Regular cardiac myocyte (primary cell): ENCODE measurements at places on chromosomes 3 and 15. TPM values are rescaled to one million over a fixed set of nuclear protein-coding genes. Genes with fewer than 3 reads are reported as not detected.

The CLPX gene
- 29.9 and 47.5 TPM in 2 replicates for total RNA-seq

The LRRC2 gene
- 3.6 and 5.4 TPM in 2 replicates for total RNA-seq

The CELF6 gene
- 0.28 TPM in 1 of 2 replicates, not detected in the other for total RNA-seq

The TUSC7 gene
- not detected in 2 replicates for total RNA-seq

The CKMT1B gene
- total RNA-seq, result 0.85 TPM in 1 of 2 replicates, not detected in the other

The SLC2A2 gene
- not detected in 2 replicates for total RNA-seq

The PDIA3 gene
- 187 and 208 TPM in 2 replicates for total RNA-seq

The TGM4 gene
- total RNA-seq, result not detected in 2 replicates

The AGTR1 gene
- 2.3 and 4.4 TPM in 2 replicates for total RNA-seq

The SOX2 gene
- not detected in 2 replicates for total RNA-seq

The NISCH gene
- 38.2 and 67.9 TPM in 2 replicates for total RNA-seq

The CCK gene
- 0.38 and 5.1 TPM in 2 replicates for total RNA-seq

The TGM5 gene
- not detected in 2 replicates for total RNA-seq

The KCNH8 gene
- total RNA-seq, result not detected in 2 replicates

The ERC2 gene
- total RNA-seq, result under 0.01 TPM in 1 of 2 replicates, not detected in the other

The PLAAT1 gene
- 0.56 TPM in 1 of 2 replicates, not detected in the other for total RNA-seq

The FGF12 gene
- total RNA-seq, result not detected in 2 replicates

The GAP43 gene
- 0.56 and 1.2 TPM in 2 replicates for total RNA-seq

The RETNLB gene
- not detected in 2 replicates for total RNA-seq

The COL6A5 gene
- total RNA-seq, result not detected in 2 replicates

The GOLGA6L7 gene
- not detected in 2 replicates for total RNA-seq

The NT5DC2 gene
- total RNA-seq, result 25.1 and 93.9 TPM in 2 replicates

The TMEM207 gene
- not detected in 2 replicates for total RNA-seq

The ZPLD1 gene
- total RNA-seq, result 0.19 and 0.56 TPM in 2 replicates

The OR5K4 gene
- not detected in 2 replicates for total RNA-seq

The DPPA4 gene
- total RNA-seq, result under 0.01 TPM in 1 of 2 replicates, not detected in the other

The MCCC1 gene
- 16.3 and 27.4 TPM in 2 replicates for total RNA-seq

The CHRM5 gene
- total RNA-seq, result not detected in 2 replicates

The ACOX2 gene
- total RNA-seq, result 10.2 and 13.5 TPM in 2 replicates

The RAD54L2 gene
- total RNA-seq, result 9.0 and 14.8 TPM in 2 replicates

The DHX36 gene
- total RNA-seq, result 34.7 and 35.5 TPM in 2 replicates

The CCR8 gene
- total RNA-seq, result not detected in 2 replicates

The DZIP1L gene
- total RNA-seq, result 22.0 and 28.5 TPM in 2 replicates

The CYP8B1 gene
- total RNA-seq, result not detected in 2 replicates

The TRH gene
- under 0.01 and 0.38 TPM in 2 replicates for total RNA-seq

The ZNF662 gene
- total RNA-seq, result 0.77 and 0.85 TPM in 2 replicates

The RTP1 gene
- under 0.01 TPM in 1 of 2 replicates, not detected in the other for total RNA-seq

The GOLGA6B gene
- under 0.01 TPM in 1 of 2 replicates, not detected in the other for total RNA-seq

The UROC1 gene
- not detected in 2 replicates for total RNA-seq

The SMCO1 gene
- 0.19 and 0.28 TPM in 2 replicates for total RNA-seq

The ANKUB1 gene
- total RNA-seq, result not detected in 2 replicates

The DPH3 gene
- 19.4 and 29.1 TPM in 2 replicates for total RNA-seq

The ARHGAP11A gene
- 7.3 and 40.3 TPM in 2 replicates for total RNA-seq

The BTBD1 gene
- 97.5 and 102 TPM in 2 replicates for total RNA-seq

The LSMEM2 gene
- under 0.01 TPM in 1 of 2 replicates, not detected in the other for total RNA-seq

The P2RY14 gene
- under 0.01 and 0.28 TPM in 2 replicates for total RNA-seq

The LRRFIP2 gene
- total RNA-seq, result 56.1 and 71.7 TPM in 2 replicates

The EFCC1 gene
- total RNA-seq, result under 0.01 TPM in 1 of 2 replicates, not detected in the other

The ECE2 gene
- total RNA-seq, result not detected in 2 replicates

The CYP1A1 gene
- total RNA-seq, result 0.19 and 2.5 TPM in 2 replicates
